ENCODE measurements at places on chromosomes 7 and 10.

GRCh38 chr7:157876469-157877285 lies 539.9 kb downstream of the DNAJB6 start:
- H3K36me3 ChIP-seq: no peaks in the 10 kb centered on the region
- H3K4me3 ChIP-seq: no peak overlapping the region
- no peak for DNase-seq

DNA sequence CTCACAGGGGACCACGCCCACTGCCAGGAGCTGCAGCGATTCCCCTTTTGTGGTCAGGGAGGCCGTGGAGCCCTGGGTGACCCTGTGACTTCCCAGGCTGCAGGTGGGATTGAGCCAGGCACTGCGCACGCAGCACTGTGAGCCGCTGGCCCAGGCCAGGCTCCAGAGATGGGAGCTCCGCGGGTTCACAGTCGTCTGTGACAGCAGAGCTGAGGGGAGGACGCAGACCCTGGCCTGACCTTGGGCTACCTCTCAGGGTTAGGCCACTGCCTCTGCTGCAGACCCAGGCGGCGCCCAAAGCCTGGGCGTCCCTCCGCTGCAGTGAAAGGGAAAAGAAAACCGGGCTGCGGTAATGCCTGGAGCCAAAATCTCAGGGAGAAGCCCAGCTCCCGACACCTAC lies 107.5 kb upstream of the GPR26 start:
- no peak overlapping the region for H3K4me3 ChIP-seq
- H3K27ac ChIP-seq: no peak overlapping the region
- H3K27me3 ChIP-seq: peaks cover 36% of the 10 kb centered on the region
- H3K4me1 ChIP-seq: peaks cover 3% of the 10 kb centered on the region
- H3K36me3 ChIP-seq: no peaks in the 10 kb centered on the region
- peak; percentile 50 for DNase-seq

DNA sequence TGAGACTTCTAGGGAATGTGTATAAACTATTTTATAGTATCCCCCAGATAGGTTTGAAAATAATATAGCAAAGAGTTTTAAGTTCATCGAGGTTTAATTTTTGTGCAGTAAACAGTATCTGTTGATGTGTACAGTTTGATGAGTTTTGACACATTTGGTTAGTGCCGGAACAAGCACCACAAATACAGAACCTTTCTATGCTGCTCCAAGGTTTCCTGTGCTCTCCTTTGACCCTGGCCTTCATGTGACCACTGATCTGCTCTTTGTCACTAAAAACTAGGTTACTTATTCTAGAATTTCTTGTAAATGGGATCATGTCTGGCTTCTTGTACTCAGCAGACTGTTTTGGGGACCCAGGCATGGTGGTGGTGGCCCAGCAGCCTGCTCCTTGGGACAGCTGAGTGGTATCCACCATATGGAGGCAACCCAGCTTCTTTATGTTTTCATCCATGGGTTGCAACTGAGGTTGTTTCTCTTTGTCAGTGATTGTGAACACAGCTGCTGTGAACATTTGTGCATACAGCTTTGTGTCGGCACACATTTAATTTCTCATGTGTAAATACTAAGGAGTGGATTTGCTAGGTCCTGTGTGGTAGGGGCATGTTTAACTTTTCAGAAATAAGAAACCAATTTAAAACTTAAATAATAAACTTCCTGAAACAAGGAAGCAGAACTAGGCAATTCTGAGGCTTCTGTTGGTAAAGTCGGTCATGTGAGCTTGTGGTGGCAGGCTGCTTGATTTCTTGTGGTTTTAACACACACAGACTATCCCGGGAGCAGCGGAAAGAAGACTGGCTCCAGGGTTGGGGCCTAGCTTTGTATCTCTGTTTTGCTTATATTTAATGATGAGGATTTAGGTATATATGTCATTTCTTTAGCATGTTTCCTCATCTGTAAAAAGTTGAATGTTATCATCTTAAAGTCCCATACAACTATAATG lies 219.4 kb downstream of the ABCA13 start:
- no peak for DNase-seq
- H3K27me3 ChIP-seq: no peaks in the 10 kb centered on the region
- H3K4me3 ChIP-seq: no peak overlapping the region
- no peaks in the 10 kb centered on the region for H3K36me3 ChIP-seq

GRCh38 chr7:131943211-131943610 lies 386.8 kb upstream of the PODXL start:
- H3K4me1 ChIP-seq: peaks cover 14% of the 10 kb centered on the region

GRCh38 chr10:43395571-43396060 lies 13.4 kb downstream of the HNRNPF start:
- H3K27me3 ChIP-seq: no peaks in the 10 kb centered on the region
- H3K4me1 ChIP-seq: peaks cover 79% of the 10 kb centered on the region
- peaks cover 50% of the 10 kb centered on the region for H3K36me3 ChIP-seq
- DNase-seq: peak; percentile 77
- peak overlapping the region; percentile 61 for H3K4me3 ChIP-seq

- H3K4me3 ChIP-seq: no peak overlapping the region
- no peaks in the 10 kb centered on the region for H3K4me1 ChIP-seq
- no peaks in the 10 kb centered on the region for H3K27me3 ChIP-seq
- H3K36me3 ChIP-seq: no peaks in the 10 kb centered on the region
- H3K27ac ChIP-seq: no peak overlapping the region
Measured at GRCh38 chr7:152608656-152609055, 67.3 kb downstream of the XRCC2 start.

- no peaks in the 10 kb centered on the region for H3K4me1 ChIP-seq
- no peaks in the 10 kb centered on the region for H3K36me3 ChIP-seq
- H3K27me3 ChIP-seq: no peaks in the 10 kb centered on the region
- H3K4me3 ChIP-seq: no peak overlapping the region
Measured at GRCh38 chr7:27868131-27868550, 128.2 kb downstream of the TAX1BP1 start.

GRCh38 chr7:98210513-98211220 lies 572 bp upstream of the BHLHA15 start:
- H3K4me1 ChIP-seq: peaks cover 15% of the 10 kb centered on the region
- peak overlapping the region; percentile 41 for H3K4me3 ChIP-seq
- H3K36me3 ChIP-seq: peaks cover 17% of the 10 kb centered on the region
- no peak overlapping the region for H3K27ac ChIP-seq
- H3K27me3 ChIP-seq: peaks cover 7% of the 10 kb centered on the region
- peak; percentile 75 for DNase-seq

- no peak for DNase-seq
- H3K4me3 ChIP-seq: peak overlapping the region; percentile 81
- H3K27ac ChIP-seq: peak overlapping the region; percentile 93
- peaks cover 14% of the 10 kb centered on the region for H3K27me3 ChIP-seq
- H3K36me3 ChIP-seq: no peaks in the 10 kb centered on the region
Measured at GRCh38 chr10:21171936-21172541, 274.9 kb upstream of the NEBL start.

GRCh38 chr10:102508506-102508905 lies 4.7 kb downstream of the SUFU start:
- H3K27ac ChIP-seq: no peak overlapping the region
- H3K27me3 ChIP-seq: no peaks in the 10 kb centered on the region
- peaks cover 43% of the 10 kb centered on the region for H3K36me3 ChIP-seq
- no peak overlapping the region for H3K4me3 ChIP-seq

DNA sequence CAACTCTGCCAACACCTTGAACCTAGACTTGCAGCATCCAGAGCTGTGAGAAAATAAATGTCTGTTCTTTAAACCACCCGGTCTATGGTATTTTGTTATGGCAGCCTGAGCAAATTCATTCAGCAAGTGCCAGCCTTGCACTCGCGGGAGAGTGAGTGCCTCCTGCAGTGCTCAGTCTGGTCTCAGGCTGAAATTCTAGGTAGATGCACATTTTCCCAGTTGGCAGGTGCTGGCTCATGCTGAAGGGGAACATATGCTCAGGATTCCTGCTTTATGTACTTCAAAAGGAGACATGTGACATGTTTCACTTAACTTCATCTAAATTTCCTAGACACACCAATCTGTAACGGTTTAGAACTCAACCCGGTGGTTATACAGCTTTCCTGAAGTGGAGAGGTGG lies 170.8 kb downstream of the MGMT start:
- H3K4me1 ChIP-seq: no peaks in the 10 kb centered on the region
- no peak for DNase-seq
- no peaks in the 10 kb centered on the region for H3K36me3 ChIP-seq
- H3K4me3 ChIP-seq: no peak overlapping the region

GRCh38 chr7:40698214-40698920 lies 563.6 kb downstream of the SUGCT start:
- no peak overlapping the region for H3K27ac ChIP-seq
- no peaks in the 10 kb centered on the region for H3K36me3 ChIP-seq
- no peaks in the 10 kb centered on the region for H3K4me1 ChIP-seq
- no peaks in the 10 kb centered on the region for H3K27me3 ChIP-seq

DNA sequence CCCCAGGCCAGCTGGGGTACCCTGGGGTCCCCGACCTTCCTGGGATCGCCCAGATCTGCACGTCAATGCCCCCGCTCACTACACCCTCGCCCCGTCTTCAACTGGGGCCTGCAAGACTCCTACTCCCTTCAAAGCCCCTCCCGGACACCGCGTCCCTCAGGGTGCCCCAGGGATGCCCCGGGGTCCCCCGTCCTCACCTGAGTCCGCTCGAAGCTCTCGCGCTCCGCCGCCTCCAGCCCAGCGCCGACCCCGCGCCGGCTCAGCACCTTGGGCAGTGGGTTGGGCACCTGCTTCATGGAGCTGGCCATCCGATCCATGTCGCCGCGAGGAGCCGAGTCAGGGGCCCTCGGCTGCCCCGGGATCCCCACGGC lies at the start of gene HIP1:
Gene HIP1, minus strand, starts transcription at position 338 of the 371 bp plus-strand sequence. Its CDS starts 21 bp downstream, at position 317.
- no peak for DNase-seq
- peaks cover 20% of the 10 kb centered on the region for H3K4me1 ChIP-seq
- H3K36me3 ChIP-seq: no peaks in the 10 kb centered on the region
- H3K27me3 ChIP-seq: no peaks in the 10 kb centered on the region

GRCh38 chr7:68730194-68730593 lies 868.1 kb upstream of the AUTS2 start:
- no peak overlapping the region for H3K4me3 ChIP-seq
- H3K4me1 ChIP-seq: no peaks in the 10 kb centered on the region
- H3K36me3 ChIP-seq: no peaks in the 10 kb centered on the region
